ENCODE measurements at places on chromosomes 11 and 22.

- DNase-seq: no peak
Measured at GRCh38 chr11:132099692-132100091, 729.3 kb downstream of the NTM start.

GRCh38 chr22:29480512-29481264, 670 bp downstream of the NEFH start:
- no peak for DNase-seq

- no peak for DNase-seq
Measured at GRCh38 chr11:46725338-46726205, 6.6 kb downstream of the F2 start.

DNA sequence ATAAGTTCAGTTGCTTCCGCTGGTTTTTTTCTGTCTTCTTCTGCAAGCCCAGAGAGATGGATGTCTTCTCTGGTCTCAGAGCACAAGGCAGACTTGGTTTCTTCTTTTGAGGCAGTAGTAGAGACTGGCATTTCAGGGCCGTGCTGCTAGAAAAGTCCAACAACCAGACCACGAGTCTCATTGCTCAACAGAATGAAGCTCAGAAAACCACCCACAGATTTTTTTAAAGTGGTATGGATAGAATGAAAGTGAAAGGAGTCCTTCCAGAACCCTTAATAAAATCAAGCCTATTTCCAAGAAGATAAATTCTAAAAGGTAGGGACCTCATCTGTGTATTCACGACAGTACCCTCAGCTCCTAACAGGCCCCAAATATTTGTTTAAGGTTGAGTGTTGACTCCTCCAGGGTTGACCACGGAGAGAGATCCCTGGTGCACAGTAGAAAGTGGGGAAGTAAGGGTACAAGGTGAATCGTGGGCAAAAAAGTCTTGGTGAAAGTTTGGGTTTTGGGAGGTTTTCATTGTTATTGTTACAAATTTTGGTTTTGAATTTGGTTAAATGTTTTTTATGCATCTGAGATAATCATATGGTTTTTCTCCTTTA, 43.6 kb upstream of the DDX6 start:
- DNase-seq: no peak

DNA sequence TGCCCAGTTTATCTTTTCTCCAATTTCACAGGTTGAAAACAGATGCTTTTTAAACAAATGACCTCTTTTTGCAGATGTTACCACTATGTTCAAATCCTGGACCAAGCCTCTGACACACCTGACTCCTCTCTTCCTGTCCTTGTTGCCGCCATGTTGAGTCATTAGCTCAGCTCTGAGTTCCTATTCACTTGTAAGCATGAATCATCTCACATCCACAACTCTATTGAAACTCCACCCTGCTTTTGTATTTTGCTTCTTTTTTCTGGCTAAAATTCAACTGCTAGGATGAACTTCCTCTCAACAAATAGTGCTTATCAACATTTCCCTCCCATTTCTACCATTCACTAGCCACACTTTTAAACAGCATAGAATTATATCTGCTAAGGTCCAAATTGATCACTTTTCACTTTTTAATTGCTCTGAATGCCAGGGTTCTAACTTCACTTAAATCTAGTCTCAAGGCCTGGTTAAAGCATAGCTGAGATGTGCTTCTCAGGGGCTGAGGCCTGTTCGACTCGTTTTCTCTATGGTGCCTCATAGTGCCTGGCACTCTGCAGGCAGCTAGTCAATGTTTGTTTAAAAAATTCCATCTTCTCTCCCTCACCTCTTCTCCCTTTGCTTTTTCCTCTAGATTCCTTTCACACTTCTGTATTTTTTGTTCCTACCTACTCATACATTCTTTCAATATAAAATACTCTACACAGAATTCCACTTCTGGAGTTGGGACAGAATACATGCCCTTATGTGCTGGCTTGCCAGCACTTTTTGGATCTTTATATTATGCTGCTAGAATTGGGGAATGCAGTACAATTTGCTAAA, 3.9 kb downstream of the JOSD1 start:
- DNase-seq: no peak

GRCh38 chr11:74726547-74727182, 4.6 kb downstream of the CHRDL2 start:
- peak; percentile 6 for DNase-seq

DNA sequence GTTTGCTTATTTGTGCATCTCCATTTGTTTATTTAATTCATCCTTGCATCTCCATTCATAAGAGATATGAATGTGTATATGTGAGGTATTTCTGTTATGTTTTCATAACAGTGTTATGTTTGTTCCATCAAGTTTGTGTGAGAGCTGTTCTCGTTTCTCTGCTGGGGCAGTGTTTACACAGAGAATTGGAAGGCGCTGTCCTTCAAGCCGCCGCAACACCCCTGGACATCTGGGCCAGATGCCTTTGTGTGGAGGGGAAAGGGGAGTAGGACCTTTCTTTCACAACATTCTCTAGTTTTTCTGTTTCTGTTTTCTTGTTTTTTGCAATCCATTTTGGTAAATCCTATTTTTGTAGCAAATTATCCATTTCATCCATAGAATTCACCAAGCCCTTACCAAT, 7.0 kb upstream of the TM7SF2 start:
- no peak for DNase-seq

- no peak for DNase-seq
Measured at GRCh38 chr11:110712659-110713448, 617 bp upstream of the ARHGAP20 start.

DNA sequence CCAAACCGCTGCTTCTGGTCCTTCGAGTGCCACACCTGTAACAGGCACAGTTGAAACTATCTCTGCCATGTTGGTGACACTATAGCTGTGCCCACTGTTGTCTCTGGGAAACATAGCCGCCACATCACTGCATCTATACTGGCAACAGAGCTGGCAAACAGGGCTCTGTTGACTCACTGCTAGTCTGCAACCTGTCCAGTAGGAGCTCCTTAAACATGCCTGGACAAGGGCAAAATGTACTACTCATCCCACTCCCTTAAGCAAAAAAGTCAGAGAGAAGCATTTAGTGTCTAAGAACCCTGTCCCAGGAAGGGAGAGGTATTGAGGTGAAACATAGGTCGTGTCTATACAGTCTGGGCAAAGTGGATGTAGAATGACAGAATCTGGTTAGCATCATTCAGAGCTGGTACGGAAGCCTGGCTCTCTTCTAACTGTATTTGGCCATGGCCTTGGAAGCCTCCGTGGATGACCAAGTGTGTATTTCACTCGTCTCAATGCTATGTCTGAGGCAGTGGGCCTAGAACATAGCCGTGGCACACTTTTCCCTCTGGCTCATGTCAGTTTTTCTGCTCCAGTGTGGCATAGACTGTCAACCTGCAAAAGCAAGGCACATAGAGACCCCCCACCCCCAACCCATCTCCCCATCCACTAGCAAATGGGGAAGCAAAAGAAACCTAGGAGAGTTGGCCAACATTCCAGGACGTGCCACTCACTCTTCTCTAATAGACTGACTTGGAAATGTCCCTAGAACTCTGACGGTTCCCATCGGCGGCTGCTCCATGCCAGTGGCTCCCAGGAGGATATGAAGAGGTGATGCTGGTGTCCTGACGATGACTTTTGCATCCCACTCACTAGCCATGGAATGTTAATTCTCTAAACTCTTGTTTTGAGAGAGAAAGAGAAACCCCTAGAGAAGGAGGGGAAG, 21.4 kb upstream of the PISD start:
- DNase-seq: no peak

DNA sequence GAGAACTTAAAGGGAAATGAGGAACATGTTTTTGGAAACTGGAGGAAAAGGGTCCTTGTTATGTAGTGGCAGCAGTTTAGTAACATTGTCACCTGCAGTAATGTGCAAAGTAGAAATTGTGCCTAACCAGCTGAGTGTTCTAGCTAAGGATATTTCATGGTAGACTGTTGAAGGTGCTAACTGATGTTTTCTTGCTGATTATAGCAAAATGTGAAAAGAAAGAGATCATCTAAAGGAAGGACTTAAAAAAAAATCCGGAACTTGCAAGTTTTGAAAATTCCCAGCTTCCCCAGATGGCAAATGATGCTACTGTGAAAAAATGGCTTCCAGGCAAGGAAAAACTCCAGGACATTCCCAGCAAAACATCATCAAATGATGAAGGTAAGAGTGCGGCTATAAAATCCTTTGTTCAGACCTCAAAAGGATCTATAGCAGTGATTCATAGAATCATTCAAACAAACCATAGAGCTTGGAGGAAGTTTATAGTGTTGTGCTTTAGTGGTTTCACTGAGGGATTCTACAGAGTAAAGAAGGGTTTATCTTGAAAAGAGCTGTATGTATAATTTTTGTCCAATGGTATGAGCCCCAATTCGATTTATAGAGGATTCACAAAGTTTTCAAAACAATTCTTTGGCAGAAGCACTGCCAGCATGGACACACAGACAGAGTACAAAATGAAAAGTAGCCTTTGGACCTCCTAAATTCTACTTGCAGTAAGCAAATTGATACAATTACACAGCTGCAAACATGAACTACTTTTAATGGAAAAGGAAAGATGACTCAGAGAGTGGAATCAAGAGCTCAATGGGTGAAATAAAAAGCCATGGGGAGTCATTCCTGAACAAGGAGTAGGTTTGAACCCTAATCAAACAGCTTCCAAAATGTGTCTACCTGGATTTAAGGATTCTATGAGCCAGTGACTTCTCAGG, 4.3 kb upstream of the TRIM44 start:
- no peak for DNase-seq

DNA sequence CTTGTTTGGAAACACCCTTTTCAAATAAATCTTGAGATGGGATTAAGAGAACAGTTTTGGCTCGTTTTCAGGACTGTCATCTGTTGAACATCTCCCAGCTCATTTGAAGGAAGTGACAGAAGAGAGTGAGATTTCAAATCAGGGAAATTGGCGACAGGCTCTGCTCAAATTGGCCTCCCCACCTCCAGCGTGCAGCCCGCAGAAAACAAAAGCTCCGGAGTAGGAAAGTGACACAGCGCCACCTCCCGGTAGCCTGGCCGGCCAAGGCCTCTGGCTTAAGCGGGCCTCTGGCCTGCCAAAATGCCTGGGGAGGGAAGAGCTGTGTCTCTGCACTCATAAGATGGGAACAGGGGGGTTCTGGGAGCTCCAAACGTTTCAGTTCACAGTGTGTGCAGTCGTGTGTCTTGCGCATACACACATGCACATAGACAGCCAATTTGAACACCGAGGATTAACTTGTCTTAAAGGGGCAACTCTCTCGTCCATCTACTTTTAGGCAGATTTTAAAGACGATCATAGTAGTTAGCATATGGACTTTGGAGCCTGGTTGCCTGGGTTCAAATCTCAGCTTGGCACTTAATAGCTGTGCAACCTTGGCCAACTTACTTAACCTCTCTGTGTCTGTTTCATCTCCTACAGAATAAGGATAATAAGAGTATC, 132.7 kb upstream of the RCN1 start:
- no peak for DNase-seq

DNA sequence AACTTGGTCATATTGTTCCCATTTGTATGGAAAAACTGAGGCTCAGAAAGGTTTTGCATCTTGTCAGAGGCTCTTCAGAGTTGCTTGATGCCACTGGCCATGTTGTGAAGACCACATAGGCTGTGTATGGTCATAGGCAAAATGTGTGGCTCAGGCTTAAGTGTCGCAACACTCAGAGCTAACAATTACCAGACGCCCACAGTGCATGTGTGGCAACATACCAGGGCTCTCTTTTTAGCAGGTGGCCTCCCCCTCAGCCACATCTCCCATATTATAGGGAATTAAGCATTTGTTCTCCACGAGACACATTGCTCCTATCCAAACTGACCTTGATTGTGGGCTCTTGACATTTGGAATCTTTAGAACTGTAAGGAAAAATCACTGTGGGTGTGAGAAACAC, 802.5 kb downstream of the DLG2 start:
- no peak for DNase-seq

GRCh38 chr11:44823006-44823405, 96.2 kb downstream of the TSPAN18 start:
- no peak for DNase-seq

- DNase-seq: no peak
Measured at GRCh38 chr11:68756171-68756766, 4.9 kb upstream of the TESMIN start.

- DNase-seq: no peak
Measured at GRCh38 chr11:58992489-58992888, 53.2 kb downstream of the GLYATL1 start.

DNA sequence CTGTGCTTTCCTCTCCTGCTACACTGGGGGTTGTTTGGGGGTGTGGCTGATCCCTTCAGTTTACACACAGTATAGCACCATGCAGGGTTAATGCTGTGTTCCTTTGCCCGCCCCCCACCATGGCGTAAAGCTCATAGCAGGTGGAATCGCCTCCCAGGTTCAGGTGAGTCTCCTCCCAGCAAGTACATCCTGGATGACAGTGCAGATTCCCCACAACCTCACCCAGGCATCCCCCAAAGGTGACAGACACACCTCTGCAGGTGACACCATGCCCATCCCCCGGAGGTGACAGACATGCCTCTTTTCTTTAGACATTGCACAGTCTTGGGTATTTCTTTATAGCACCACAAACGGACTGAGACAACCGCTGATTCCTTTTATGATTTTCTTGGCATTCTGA, 343.7 kb downstream of the BRD1 start:
- DNase-seq: no peak

DNA sequence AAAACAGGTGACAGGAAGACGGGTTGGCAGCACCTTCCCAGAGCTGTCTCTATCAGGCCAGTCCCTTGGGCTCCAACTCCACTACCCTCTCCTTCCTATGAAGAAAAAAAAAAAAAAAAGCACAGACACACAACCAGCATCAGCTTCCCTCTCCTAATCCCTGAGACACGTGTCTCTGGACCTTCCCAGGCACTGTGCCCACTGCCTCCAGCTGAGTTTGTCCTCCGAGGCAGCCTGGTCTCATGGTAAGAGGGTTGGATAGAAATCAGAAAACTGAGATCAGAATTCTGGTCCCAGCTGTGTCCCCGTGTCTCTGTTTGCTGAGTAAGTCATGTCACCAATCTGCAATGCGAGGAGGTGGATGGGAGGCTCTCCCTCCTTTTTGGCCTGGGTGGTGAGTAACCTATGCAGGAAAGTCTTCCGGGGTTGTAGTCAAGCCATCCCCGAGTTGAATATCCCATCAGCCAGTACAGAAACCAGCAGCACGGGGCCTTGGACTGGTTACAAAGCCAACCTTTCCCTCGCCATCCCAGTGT, 193.7 kb upstream of the TBCEL start:
- DNase-seq: no peak

DNA sequence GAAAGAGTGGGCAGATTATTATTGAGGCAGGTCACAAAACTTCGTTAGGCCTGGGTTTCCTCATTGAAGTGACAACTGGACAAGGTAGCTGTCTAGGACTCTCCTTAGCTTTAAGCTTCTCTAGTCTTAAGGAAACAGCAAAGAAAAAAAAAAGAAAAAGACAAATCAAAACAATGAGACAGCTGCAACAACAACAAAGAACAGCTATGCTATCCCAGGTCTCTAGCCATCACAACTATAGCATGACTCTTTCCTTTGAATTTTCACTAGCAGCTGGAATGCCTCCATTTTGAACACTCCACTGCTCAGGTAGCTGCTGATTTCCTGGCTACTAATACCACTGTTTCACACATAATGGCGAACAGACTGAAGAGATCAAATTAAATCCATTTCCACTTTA, 302.4 kb upstream of the SORL1-AS1 start:
- DNase-seq: no peak

GRCh38 chr11:116595305-116595880, 177.4 kb downstream of the BUD13 start:
- no peak for DNase-seq
